ENCODE measurements at places on chromosomes 1 and 21. TPM values are rescaled to one million over a fixed set of nuclear protein-coding genes. Genes with fewer than 3 reads are reported as not detected.

DNA sequence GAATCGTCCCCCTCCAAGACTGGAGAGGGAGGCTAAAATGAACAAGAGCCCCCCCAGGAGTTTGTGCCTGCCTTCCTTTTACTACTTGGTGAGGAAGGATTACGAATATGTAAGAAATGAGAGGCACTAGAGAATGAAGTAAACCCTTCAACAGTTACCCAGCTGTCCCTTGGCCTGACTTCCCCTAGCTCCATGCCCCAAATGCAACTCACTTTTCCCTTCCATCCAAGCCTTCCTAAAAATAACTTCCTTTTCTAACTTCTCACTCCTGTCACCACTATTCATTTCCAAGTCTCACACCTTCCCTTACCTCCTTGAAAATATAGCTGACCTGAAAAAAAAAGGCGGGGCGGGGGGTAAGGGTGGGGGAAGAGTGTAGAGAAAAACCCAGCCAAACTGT, 96.6 kb upstream of the HNRNPU start:
- peaks cover 32% of the 10 kb centered on the region for H3K4me1 ChIP-seq
- H3K36me3 ChIP-seq, result no peaks in the 10 kb centered on the region
- DNase-seq, result no peak
- no peaks in the 10 kb centered on the region for H3K27me3 ChIP-seq
- H3K4me3 ChIP-seq, result no peak overlapping the region
- H3K27ac ChIP-seq, result no peak overlapping the region

DNA sequence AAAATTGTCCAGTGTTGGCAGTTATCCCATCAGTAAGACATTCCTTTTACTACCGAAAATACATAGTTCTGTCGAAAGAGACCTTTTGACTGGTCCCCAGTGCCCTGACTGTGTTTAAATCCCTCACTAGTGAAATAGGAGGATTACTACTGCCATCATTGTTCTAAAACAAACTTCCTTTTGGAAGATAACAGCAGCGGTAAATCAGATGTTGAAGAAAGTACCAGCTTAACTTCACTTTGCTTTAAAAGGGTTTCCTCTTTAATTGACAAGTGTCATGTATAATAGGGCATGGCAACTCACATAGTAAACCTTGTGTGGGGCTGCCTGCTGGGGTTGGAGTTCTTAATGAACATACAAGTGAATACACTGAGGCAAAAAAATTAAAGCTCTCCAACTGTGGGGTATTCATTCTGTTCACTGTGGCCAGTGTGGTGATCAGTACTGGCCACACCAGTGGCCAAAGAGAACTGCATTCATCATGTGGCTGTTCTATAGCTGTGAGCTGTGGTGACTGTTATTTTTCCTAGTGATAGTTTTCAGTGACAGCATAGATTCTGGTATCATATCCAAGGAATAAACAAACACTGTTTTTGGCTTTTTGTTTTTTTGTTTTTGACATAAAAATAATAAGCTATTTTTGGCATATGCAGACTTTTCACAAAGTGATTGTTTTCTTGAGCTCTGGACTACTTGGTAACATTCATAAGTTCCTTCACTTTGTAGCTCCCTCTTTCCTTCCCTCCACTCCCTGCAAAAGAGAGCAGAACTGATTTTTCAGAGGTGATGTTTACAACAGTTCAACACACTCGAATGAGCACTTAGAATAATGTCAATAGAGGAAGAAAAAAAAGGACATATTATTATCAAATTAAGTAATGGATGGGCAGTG, 74.5 kb downstream of the NFIA start:
- no peak for DNase-seq
- H3K4me1 ChIP-seq, result peaks cover 23% of the 10 kb centered on the region
- H3K36me3 ChIP-seq, result no peaks in the 10 kb centered on the region
- no peak overlapping the region for H3K4me3 ChIP-seq

DNA sequence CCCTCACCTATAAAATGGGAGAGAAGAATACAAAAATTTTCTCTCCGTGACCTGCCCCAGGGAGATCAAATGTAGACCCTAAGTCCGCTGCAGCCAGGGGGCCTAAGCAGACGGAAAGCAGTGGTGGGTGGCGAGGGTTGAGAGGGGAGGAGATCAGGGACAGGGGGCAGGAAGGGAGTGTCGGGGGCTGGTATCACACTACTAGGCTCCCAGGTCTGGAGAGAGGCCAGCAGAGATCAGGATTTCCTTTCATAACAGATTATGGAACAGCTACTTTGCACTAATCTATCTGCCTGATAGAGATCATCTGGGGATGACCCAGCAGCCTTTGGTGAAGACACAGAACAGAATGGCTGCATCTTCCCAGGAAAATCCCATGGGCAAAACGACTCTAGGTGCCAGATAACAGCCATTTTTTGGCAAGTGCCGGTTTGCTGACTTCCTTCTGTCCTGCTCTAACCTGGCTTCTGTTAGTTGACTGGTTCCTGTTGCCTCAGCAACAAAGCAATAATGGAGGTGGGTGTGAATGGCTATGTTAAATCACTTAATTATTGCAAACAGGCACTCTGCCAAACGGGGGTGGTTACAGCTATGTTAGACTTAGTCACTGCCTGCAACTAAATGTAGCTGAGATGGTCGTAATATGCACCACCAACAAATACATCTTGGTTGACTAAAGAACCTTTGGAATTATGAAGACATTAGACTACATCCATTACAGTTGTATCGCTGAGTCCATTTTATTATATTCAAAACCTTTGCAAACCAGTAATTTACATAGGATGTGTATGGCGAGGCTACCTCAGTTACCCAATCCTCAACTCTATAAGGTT, 30.0 kb upstream of the EPS8L3 start:
- H3K4me3 ChIP-seq, result no peak overlapping the region
- no peaks in the 10 kb centered on the region for H3K36me3 ChIP-seq
- peak; percentile 90 for DNase-seq
- no peaks in the 10 kb centered on the region for H3K27me3 ChIP-seq

GRCh38 chr21:19590044-19590443, 1186.5 kb upstream of the TMPRSS15 start:
- H3K27ac ChIP-seq, result no peak overlapping the region
- H3K4me1 ChIP-seq, result no peaks in the 10 kb centered on the region
- H3K4me3 ChIP-seq, result no peak overlapping the region
- H3K36me3 ChIP-seq, result no peaks in the 10 kb centered on the region
- H3K27me3 ChIP-seq, result no peaks in the 10 kb centered on the region

The CNTN2 gene
- under 0.01 TPM for total RNA-seq

The PLPPR5 gene
- total RNA-seq, result not detected

GRCh38 chr1:188355847-188356246, 1527.1 kb downstream of the PLA2G4A start:
- no peak overlapping the region for H3K27ac ChIP-seq
- H3K27me3 ChIP-seq, result no peaks in the 10 kb centered on the region
- H3K4me1 ChIP-seq, result no peaks in the 10 kb centered on the region

DNA sequence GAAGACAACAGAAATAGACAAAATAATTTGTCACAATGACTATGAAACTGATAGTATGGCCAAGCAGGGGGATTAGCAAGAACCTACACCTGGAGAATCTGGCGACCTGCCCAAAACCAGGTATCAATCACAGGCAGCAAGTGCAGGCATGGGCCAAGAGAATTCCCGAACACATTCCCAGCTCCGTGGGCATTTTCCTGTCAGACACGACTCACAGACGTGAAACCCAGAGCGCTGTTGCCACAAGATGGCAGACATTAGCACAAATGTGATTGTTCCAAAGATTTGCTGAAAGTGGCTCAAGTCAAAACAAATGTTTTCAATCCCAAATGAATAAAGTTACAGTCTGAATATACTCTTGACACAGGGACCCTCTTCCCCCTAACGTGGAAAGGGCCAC, 36.8 kb downstream of the HLCS start:
- peak overlapping the region; percentile 46 for H3K27ac ChIP-seq
- no peak overlapping the region for H3K4me3 ChIP-seq
- H3K4me1 ChIP-seq, result peaks cover 14% of the 10 kb centered on the region
- peaks cover 21% of the 10 kb centered on the region for H3K36me3 ChIP-seq
- no peak for DNase-seq

DNA sequence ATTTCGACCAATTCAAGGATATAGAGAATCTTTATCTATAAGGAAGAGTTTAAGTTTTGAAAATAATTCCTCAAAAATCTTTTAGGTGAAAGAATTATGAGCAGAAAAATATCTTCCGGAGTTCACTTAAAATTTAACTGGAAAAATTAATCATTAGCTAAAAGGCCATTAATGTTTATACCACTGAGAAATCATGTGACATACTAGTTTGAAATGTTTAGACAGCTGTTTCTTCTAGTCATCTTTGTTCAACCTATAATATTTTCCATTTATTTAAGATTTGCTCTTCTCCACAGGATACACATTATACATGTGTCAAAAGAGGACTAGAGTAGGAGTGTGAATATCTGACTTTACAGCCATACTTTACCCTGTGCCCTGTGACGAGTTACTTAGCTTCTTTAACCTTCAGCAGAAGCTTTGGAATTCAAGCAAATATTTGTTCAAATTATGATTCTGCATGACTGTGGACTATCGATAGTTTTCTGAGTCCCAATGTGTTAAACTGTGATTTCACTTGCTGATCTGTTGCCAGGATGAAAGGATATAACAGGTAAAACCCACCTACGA, 374.8 kb downstream of the BRINP3 start:
- no peaks in the 10 kb centered on the region for H3K36me3 ChIP-seq
- H3K27ac ChIP-seq, result no peak overlapping the region
- no peaks in the 10 kb centered on the region for H3K4me1 ChIP-seq
- H3K4me3 ChIP-seq, result no peak overlapping the region
- no peaks in the 10 kb centered on the region for H3K27me3 ChIP-seq
- DNase-seq, result no peak

- no peak for DNase-seq
- no peaks in the 10 kb centered on the region for H3K36me3 ChIP-seq
- peaks cover 26% of the 10 kb centered on the region for H3K4me1 ChIP-seq
- H3K27ac ChIP-seq, result no peak overlapping the region
- peaks cover 46% of the 10 kb centered on the region for H3K27me3 ChIP-seq
These were observed 2.3 kb downstream of the TENT5C start for GRCh38 chr1:117608115-117608615.

The SERBP1 gene
- total RNA-seq, result 152 TPM
